HepG2 (cell line): ENCODE measurements at places on chromosomes 11 and 22.

DNA sequence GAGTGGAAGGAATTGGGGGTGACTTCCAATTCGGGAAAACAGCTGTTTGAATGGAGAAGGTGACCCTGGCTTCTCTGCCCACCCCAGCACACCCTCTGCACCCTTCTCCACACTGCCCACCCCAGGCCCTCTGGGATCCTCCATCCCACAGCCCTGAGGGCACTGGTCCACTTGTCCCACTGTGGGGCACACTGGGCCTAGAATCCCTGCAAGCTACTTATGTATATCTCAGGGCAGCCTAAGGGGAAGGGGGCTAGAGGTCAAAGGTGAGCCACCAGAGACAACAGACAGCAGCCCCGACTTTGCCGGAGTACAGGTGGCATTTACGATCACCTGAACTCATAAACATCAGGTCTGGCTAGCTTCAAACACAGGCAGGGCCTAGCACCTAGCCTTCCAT, 673 bp upstream of the SCUBE2 start:
- DNase-seq = no peak

DNA sequence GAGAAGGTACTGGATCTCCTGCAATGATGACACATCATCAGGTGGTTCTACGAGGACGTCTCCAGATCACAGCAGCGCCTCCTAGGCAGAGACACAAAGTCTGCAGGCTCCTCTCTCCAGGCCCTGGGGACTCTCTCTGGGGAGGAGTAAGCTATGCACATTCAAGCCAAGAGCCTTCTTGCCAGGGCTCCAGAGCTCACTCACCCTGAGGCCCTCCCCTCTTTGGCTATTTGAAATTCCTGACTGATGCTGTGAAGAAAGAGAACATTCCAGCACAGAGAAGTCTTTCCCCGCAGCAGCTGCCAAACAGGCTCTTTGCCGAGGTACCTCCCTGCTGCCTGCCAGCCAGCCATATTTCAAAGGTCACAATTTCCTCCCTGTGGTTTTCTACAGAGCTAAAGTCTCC, 204.9 kb downstream of the CSNK2A3 start:
- DNase-seq = no peak

DNA sequence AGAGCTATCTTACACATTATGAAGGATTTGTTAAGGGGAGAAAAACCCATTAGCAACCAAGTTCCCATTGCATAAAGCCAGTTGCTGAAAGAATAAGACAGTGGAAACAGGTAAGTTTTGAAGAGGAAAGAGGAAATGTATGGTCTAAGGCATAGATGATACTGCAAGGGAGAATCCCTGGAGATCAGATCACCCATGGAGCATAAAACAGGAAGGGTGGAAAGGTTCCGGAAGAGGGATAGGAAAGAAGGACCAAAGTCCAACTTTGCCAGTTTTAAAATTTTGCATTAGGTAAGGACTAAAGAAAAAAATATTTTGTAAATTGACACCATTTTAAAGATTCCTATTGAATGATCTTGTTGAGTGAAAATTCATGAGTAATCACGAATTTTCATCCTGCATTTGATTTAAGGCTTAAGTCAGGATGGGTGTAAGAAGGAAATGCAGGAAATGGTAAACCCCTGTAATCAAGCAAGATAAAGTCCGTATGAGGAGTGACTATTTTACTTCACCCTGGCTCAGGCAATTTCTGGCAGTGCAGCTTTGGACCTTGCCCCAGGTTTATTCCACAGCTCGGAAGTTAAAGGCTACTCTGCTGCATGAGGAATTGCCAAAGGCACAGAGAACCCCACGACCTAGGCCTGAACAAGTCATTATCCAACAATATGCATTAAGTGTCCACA, 70.9 kb downstream of the CCDC34 start:
- peak; percentile 42 for DNase-seq

- no peak for DNase-seq
Measured at GRCh38 chr11:124839128-124839971, 25.9 kb upstream of the ROBO3 start.

DNA sequence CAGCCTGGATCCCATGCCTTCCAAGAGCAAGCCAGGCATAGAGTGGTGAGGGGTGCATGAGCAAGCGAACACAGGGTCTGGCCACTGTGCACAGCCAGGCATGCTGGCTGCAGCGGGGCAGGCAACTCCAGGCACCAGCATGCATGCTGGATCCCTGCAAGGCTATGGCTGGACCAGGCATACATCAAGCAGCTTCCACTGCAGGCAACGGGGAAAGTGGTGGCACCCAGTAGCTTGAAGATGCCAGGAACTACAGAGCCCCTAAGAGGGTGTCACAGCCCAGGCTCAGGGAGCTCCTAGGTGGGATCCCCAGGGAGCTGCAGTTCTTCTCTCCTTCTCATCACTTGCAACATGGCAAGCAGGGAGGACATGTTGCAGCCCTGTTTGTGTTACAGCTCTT, 45.2 kb downstream of the CHST1 start:
- DNase-seq = no peak

DNA sequence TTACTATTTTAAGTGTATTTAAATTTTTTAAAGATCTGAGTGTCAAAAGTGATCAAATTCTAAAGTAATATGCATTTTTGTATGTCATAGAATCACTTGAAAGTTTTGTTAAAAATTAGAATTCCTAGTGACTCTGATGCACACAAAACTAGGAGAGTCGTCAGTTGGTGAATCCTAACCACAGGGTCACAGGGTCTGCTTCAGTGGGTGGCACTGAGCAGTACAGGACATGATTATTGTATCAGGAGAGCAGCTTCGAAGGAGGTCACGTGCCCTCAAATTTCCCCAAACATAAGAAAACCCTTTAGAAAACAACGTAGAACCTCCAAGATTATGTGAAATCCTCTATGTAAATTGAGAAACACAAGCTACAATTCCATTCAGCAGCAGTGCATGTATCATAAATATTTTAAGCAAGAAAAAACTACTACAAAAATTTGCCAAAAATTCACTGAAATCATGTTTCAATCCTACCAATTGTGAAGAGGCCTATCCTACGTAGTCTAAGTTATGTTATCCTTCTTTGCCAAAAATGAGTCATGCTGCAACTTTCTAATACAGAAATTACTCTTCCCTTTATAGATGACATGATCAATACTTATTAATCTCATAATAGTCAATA, 323.6 kb downstream of the AASDHPPT start:
- no peak for DNase-seq

GRCh38 chr22:37741312-37741795, 44.5 kb downstream of the TRIOBP start:
- DNase-seq = peak; percentile 73

- no peak for DNase-seq
Measured at GRCh38 chr22:42156598-42156997, 26.0 kb upstream of the CYP2D6 start.

DNA sequence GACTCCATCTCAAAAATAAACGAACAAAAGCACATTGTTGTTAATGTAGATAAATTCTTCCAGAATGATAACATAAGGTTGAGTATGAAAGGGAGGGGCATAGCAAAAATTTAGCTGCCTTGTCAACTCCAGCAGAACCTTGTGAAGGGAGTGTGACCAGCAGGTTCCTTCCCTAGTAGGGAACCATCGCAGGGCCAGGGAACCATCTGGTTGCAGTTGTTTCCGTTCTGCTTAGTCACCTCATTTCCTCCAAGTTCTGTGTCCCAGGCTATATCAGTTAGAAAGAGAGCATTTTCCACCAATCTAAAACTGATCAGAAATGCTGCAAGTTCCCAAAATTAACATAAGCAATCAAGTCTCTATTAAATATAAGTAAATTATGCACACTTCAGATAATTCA, 126.7 kb upstream of the BLID start:
- DNase-seq = no peak

GRCh38 chr22:48244388-48245195, 1482.1 kb downstream of the TBC1D22A start:
- DNase-seq = no peak

GRCh38 chr11:24622262-24622661, 125.4 kb downstream of the LUZP2 start:
- no peak for DNase-seq

- DNase-seq = no peak
Measured at GRCh38 chr11:70016666-70017367, 61.3 kb upstream of the ANO1 start.

DNA sequence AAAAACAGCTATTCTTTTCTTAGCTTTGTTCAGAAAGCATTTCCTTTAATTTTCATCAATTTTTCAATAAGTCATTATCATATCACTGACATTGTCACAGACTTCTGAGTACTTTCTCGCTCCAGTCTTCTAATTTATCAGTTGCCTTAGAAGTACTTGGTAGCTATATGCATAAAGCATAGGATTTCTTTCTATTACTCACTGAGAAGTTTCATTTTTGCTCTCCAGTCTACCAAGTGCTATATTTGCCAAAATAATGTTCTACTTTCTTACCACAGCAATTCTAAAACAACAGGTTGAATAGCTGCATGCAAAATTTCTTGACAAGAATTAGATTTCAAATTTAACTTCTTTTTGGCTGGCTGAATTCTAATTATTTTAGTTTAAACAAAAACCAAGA, 116.3 kb downstream of the STK33 start:
- DNase-seq = no peak

GRCh38 chr11:2217211-2218030, 45.8 kb upstream of the TH start:
- no peak for DNase-seq

DNA sequence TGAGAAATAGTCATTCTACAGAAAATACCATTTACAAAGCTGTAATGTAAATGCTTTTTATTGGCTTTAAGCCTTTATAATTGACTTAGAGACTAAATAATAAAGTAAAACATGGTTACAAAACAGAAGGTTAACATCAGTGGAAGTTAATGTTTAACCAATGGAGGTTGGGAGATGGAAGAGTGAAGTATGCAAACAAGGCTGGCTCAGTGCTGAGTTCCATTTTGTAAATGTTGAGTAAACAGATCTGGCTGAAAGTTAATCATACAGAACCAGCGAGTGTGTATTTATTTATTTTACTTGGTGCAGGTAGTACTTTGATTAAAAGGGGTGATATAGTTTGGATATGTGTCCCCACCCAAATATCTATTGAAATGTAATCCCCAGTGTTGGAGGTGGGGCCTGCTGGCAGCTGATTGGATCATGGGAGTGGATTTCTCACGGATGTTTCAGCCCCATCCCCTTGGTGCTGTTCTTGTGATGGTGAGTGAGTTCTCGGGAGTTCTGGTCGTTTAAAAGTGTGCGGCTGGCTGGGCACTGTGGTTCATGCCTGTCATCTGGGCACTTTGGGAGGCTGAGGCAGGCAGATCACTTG, 827.4 kb downstream of the OPCML start:
- peak; percentile 18 for DNase-seq

DNA sequence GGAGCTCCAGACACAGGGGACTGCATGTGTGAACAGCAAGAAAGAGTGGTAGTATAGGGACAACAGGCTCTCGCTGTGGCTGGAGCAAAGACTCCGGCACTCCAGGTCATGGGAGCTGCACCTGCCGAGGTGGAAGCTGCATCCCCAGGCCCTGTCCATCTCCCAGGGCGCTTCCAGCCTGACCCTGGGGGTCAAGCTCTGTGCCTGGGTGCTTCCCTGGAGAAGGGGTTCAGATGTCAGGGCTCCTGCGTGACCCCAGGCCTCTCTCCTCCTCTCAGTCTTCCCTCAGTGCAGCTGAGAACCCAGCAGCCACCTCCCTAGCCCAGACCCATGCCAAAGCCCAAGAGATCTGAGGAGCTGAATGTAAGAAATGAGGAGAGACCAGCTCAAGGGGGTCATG, 3.4 kb downstream of the TMPRSS4 start:
- DNase-seq = no peak

- DNase-seq = peak; percentile 15
Measured at GRCh38 chr11:72676861-72677341, 2.7 kb upstream of the PDE2A start.

- DNase-seq = no peak
Measured at GRCh38 chr11:117646411-117646810, 150.6 kb downstream of the DSCAML1 start.

DNA sequence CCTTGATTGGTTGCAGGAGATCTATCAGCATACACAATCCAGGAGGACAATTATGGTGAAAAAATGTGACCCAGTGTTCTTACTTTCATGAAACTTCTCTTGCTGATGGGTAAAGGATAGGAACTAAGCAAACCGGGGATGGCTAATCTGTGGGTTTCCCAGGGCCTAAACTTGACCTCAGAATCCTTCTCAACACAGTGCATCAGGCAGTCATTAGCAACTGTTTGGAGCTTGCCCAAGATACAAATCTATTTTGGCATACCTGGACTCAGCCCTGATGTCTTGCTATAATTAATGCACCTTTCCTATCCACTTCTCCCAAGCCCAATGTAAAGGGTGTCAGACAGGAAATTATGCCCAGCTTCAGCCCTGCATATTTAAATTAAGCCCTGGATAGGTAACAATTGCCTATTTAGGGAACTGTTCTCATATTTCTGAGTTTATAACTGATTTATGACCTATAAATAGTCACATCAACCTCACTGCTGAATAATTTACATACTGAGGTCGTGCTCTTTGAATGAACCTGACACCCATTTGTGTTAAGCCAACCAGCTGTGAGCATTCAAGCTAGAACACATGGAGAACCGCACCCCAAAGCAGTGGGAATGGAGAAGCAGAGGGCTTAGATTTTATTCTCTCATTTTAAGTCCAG, 9.2 kb upstream of the PHF21A start:
- no peak for DNase-seq

DNA sequence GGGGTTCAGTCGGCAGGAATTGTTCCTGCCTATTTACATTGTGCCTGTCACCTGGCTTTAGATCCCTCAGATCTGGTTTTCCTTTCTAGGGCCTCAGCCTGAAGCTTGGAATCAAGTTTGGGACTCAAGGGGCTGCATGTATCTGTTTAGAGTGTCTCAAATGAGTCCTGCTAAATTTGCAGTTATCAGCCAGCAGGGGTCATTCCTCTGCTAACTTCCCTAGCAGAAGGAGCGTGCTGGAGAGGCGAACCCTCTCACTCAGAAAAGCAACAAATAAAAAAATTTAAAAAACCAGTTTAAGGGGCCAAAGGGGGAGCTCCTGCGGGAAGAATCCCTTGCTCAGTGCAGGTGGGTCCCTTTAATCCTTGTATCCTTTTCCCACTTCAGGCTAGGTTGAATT, 1220.2 kb downstream of the JRKL start:
- DNase-seq = no peak

DNA sequence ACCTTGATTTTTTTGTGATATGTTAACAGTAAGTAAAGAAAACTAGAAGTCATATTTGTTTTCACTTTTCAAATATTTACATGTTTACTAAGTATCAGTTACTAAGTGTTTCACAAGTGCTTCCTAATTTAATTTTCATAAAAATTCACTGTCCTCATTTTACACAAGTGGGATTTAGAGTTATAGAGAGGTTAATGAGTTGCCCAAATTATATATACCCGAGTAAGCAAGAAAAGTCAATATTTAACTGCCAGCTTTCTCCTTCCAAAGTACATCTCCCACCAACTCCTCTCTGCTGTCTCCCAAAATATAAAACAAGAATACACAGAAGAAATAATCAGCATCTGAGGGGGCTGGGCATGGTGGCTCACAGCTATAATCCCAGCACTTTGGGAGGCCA, 896.7 kb upstream of the ANO3 start:
- peak; percentile 31 for DNase-seq

GRCh38 chr22:23695571-23696325, 4.9 kb downstream of the RGL4 start:
- DNase-seq = no peak
